ENCODE measurements at places on chromosomes 16 and 17. TPM values are rescaled to one million over a fixed set of nuclear protein-coding genes. Genes with fewer than 3 reads are reported as not detected.

Gene NHLRC4
- 4.0 TPM for total RNA-seq

Gene GRB7
- 2.8 TPM for total RNA-seq

Gene RAB26
- total RNA-seq: 92.2 TPM

Gene ZNF668
- 21.5 TPM for total RNA-seq

Gene KRT12
- total RNA-seq: not detected

Gene ZNF830
- 17.5 TPM for total RNA-seq

Gene KRT33B
- total RNA-seq: not detected

Gene KRT24
- total RNA-seq: not detected

Gene DHRS7B
- total RNA-seq: 9.4 TPM

Gene COL1A1
- total RNA-seq: 52.7 TPM

Gene CACNG5
- total RNA-seq: 0.21 TPM

Gene CFAP52
- not detected for total RNA-seq

Gene LAT
- total RNA-seq: 3.7 TPM

Gene FA2H
- 0.15 TPM for total RNA-seq

Gene CSH1
- total RNA-seq: not detected

Gene TP53TG3B
- total RNA-seq: 0.18 TPM

Gene HBA1
- total RNA-seq: 4.4 TPM

Gene RHBDL1
- 6.6 TPM for total RNA-seq

Gene KRTAP4-1
- total RNA-seq: not detected

Gene CD300H
- not detected for total RNA-seq

Gene HOXB9
- total RNA-seq: 65.9 TPM

Gene HSF4
- 38.6 TPM for total RNA-seq

Gene ARL5C
- total RNA-seq: not detected

Gene SBK1
- 2.4 TPM for total RNA-seq

Gene TAF15
- 249 TPM for total RNA-seq

Gene SENP3
- total RNA-seq: 63.7 TPM

Gene ADPRM
- total RNA-seq: 2.4 TPM

Gene PAFAH1B1
- total RNA-seq: 120 TPM

Gene C17orf78
- not detected for total RNA-seq

Gene MC1R
- total RNA-seq: 8.7 TPM

Gene CD300C
- not detected for total RNA-seq
